GM23248 (cell line): ENCODE measurements at places on chromosomes 13 and 19. TPM values are rescaled to one million over a fixed set of nuclear protein-coding genes. Genes with fewer than 3 reads are reported as not detected.

DNA sequence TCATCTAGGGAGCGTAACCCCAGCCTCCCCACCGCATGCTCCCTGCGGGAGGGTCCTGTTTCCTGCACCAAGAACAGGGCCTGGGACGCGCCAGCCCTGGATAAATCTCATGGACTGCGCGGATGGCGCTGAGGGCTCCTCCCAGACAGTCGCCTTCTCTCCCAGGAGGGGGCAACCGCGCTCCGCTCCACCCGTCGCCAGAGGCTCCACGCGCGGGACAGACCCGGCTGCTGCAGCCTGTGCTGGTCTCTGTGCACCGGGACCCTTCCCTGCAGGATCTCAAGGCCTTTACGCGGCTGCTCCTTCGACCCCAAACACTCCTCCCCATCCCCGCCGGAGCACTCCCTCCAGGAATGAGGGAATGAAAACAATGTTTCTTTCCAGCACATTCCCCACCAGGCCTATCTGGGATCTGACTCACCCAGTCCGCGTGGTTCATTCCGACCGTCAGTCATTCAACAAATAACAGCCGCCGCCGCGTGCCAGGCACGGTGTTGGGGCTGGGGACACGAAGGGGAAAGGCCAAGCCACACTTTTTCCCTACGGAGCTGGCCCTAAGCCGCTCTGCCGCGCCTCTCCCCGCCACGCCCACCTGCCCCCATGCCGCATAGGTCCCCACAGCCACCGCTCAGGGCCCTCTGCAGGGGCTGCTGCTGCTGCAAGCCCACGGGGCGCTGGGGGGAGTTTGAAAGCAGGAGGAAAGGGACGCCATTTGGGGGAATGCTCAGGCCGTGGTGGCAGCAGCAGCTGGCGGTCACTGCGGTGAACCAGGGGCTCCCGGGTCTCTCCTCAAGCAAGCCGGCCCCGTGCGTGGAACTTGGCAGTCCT lies 6.0 kb downstream of the PNMA8B start:
- peak; percentile 78 for DNase-seq

- DNase-seq: peak; percentile 23
Measured at GRCh38 chr19:51091126-51091525, 8.4 kb upstream of the KLK14 start.

GRCh38 chr13:42113478-42113877 lies 65.0 kb downstream of the DGKH start:
- no peak for DNase-seq

- no peak for DNase-seq
Measured at GRCh38 chr19:35760711-35761349, 2.9 kb downstream of the PROSER3 start.

TMEM205 gene
- 66.1 and 152 TPM in 2 replicates for total RNA-seq

HIF3A gene
- not detected in 2 replicates for total RNA-seq

- no peak for DNase-seq
Measured at GRCh38 chr19:58516964-58517833, 2.4 kb downstream of the ZBTB45 start.

BICRA gene
- 0.86 and 3.8 TPM in 2 replicates for total RNA-seq

GDF15 gene
- 27.7 and 33.3 TPM in 2 replicates for total RNA-seq

DNA sequence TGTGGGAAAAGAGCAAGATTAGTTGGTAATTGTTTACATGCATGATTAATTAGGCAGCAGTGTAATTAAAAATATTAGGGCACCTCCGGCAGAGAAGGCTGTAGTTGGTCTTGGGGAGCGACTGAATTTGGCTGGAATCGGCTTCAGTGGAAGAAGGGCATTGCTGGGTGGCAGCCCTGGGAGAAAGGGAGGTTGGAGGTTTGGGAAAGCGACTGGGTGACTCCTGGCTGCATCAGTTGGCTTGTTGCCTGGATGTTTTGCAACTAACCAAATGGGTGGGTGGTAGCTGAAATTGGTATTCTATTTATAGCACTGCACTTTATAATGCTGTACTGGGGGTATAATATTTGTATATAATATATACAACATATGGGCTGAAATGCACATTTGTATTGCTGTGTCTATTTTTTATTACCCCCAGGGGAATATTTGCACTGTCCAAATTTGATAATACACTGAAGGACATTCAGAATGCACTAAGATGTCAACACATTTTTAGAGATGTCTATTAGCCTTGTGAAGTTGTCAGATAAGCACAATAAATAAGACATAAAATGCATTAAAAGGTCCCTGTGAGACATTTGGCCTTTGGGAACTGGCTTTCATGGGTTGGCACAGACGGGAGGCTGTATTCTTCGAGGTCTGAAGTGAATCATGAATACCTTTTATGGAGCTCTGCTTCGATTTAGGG lies 1.7 kb downstream of the B3GLCT start:
- DNase-seq: peak; percentile 88

LILRB3 gene
- total RNA-seq: not detected in 2 replicates

DNA sequence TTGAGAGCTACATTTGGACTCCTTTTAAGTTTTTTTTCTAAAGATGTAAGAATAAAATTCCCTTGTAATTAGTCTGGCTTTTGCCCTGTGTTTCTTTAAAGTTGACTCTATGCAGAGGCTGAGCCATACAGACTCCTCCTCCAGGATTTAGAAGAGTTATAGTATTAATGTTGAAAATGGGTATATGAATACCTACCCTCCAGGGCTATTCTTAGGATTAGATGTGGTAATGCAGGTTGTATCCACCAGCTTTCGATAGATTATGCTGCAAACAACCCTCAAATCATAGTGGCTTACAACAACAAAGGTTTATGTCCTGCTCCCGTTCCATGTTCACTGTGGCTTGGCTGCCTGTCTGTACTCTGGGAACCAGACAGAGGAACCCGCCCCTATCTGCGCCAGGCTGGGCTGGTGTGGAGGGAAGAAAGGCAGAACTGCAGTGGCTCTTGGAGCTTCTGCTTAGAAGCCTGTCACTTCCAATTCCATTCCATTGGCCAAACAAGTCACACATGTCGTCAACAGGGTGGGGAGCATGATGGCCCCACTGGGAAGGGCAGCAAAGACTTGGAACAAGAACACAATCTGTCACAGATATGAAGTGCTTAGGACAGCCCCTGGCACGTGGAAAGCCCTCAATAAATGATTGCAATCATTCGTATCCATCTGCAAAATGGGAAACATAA lies 290.8 kb downstream of the FOXO1 start:
- peak; percentile 12 for DNase-seq
